ENCODE measurements at places on chromosomes 5 and 9. TPM values are rescaled to one million over a fixed set of nuclear protein-coding genes. Genes with fewer than 3 reads are reported as not detected.

DNA sequence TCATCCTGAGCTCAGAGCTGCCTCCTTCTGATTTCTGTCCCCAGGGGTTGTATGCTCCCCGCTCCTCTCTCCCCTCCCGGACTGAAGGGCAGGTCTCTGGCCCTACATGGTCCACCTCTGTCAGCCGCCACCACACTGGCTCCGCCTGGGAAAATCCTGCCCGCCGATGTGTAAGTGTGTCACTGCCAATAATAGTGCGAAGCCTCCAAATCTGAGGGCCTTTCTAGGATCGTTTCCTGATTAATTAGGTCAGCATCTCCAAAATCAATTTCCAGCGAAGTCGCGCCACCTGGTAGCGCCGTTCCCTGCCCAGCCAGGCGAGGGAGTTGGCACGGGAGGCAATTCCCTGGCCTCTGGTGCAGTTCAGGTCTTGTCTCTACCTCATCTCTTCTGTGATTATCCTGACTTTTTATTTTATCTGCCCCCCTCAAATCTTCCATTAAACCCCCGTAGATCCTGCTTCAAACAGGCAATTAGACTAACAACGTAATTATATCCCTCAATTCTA is 73.5 kb downstream of the ZNF618 start:
- no peak for DNase-seq

- peak; percentile 38 for DNase-seq
Observed at GRCh38 chr5:154967421-154968024, 26.6 kb downstream of the MRPL22 start.

SOX30 gene
- not detected for total RNA-seq

ZNF483 gene
- 0.25 TPM for total RNA-seq

DNA sequence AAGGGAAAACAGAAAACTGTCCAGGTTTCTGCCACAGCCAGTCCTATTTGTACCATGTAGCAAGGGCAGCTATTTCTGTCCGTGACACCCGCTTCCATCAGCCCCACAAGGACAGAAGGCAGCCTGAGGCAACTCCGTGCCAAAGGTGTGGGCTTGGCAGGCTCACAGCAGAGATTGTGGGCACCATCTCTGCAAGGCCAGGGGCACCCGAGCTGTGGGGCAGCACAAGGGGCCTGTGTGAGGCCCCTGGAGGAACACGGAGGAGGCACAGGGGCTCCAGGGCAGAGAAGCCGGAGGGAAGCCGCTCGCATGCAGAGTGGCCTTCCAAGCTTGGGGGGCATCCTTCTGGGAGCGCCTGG is 43.5 kb downstream of the COL23A1 start:
- no peak for DNase-seq

Data from GM23248 (cell line).